ENCODE measurements at places on chromosomes 16 and 17.

DNA sequence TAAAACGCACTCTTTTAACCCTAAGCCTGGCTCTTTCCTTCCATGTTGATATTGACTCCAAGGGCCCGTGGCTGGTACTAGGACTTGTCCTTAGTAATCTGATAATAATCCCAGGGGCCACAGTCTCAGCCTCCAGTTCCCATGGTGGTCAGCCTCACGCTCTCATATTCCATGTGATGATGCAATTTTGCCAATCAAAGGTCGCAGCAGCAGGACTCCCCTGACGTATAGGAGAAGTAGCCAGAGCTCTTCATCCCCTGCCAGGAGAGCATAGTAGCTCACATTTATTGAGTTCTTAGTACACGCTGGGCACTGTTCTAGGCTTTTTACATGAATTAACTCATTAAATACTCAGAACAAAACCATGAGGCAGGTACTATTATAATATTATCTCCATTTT, 42.4 kb downstream of the CD300LF start:
- H3K4me3 ChIP-seq = no peak overlapping the region
- no peaks in the 10 kb centered on the region for H3K36me3 ChIP-seq
- H3K4me1 ChIP-seq = no peaks in the 10 kb centered on the region
- peaks cover 75% of the 10 kb centered on the region for H3K27me3 ChIP-seq
- no peak overlapping the region for H3K27ac ChIP-seq

- H3K4me3 ChIP-seq = no peak overlapping the region
- no peak for DNase-seq
- H3K36me3 ChIP-seq = no peaks in the 10 kb centered on the region
- H3K4me1 ChIP-seq = no peaks in the 10 kb centered on the region
- H3K27ac ChIP-seq = no peak overlapping the region
Observed at GRCh38 chr16:55033225-55034156, 102.8 kb downstream of the IRX5 start.

GRCh38 chr16:22355487-22355908, 18.9 kb downstream of the CDR2 start:
- H3K27me3 ChIP-seq = no peaks in the 10 kb centered on the region
- H3K4me1 ChIP-seq = peaks cover 64% of the 10 kb centered on the region
- no peak for DNase-seq

GRCh38 chr16:75471723-75472633, 7.5 kb upstream of the TMEM170A start:
- no peak overlapping the region for H3K4me3 ChIP-seq
- peaks cover 4% of the 10 kb centered on the region for H3K4me1 ChIP-seq
- no peaks in the 10 kb centered on the region for H3K36me3 ChIP-seq
- H3K27me3 ChIP-seq = no peaks in the 10 kb centered on the region
- no peak for DNase-seq

GRCh38 chr17:55584055-55584685, 72.9 kb upstream of the SMIM36 start:
- DNase-seq = no peak
- no peak overlapping the region for H3K27ac ChIP-seq
- H3K27me3 ChIP-seq = no peaks in the 10 kb centered on the region
- H3K4me3 ChIP-seq = no peak overlapping the region
- H3K4me1 ChIP-seq = peaks cover 7% of the 10 kb centered on the region

DNA sequence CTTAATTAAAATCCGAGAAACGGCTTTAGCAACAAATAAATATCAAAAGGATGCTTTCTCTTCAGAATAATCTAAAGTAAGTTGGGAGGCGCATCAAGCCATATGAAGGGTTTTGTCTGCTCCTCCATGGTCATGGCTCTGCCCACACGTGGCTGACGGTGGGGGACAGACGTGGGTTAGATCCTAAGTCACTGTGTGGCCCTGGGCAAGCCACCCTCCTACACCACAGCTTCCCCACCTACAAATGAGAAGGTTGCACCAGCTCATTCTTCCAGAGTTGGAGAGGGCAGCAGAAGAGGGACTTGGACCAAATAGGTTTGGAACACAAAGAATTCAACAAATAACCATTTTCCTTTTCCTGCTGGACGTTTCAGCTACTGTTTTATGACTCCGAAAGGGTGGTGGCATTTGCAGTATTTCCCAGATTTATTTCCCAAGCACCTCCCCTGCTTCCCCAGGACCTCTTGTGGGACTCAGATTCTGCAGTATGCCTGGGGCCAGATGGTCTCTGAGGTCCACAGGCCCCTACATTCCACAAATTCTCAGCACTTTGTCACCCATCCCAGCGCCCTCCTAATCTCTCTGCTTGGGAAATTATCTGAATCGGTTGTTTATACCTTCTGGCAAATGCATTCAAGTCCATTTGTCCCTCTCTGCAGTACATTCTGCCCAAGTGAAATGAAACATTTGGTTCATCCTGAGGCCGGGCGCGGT, 17.8 kb downstream of the LRRC75A start:
- peaks cover 2% of the 10 kb centered on the region for H3K36me3 ChIP-seq
- no peaks in the 10 kb centered on the region for H3K27me3 ChIP-seq
- H3K4me3 ChIP-seq = no peak overlapping the region
- H3K4me1 ChIP-seq = peaks cover 3% of the 10 kb centered on the region
- no peak for DNase-seq
- no peak overlapping the region for H3K27ac ChIP-seq

DNA sequence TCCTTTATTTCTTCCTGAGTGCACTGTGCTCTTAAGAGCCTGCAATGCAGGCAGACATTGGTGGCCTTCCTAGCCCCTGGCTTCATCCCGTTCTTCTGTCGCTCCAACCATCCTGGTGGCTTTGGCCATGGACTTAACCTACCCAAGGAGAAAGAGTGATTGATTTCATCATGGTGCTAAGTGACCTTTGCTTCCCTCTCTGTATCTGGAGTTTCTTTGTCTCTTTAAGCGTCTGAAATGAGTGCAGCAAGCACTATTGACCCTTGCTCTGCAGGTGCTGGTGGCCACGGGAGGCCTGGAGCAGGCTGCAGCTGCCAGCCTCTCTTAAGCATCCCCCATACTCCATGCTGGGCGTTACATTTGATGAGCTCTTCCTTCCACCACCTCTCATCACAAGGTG, 60.5 kb downstream of the RAP1GAP2 start:
- no peak for DNase-seq
- H3K36me3 ChIP-seq = no peaks in the 10 kb centered on the region
- no peak overlapping the region for H3K4me3 ChIP-seq
- H3K4me1 ChIP-seq = peaks cover 9% of the 10 kb centered on the region

DNA sequence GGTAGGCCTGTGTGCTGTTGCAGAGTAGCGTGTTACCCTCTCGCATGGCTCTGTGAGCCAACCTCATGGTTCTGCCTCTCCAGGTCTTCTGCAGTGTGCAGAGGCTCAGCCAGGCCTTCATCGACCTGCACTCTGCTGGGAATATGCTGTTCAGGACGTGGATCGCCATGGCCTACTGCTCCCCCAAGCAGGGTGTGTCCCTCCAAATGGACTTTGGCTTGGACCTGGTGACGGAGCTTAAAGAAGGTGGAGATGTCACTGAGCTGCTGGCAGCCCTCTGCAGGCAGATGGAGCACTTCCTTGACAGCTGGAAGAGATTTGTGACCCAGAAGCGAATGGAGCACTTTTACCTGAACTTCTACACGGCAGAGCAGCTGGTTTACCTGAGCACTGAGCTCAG, 75.8 kb upstream of the ENDOV start:
- no peak overlapping the region for H3K4me3 ChIP-seq
- H3K4me1 ChIP-seq = no peaks in the 10 kb centered on the region
- no peaks in the 10 kb centered on the region for H3K27me3 ChIP-seq
- H3K36me3 ChIP-seq = peaks cover 22% of the 10 kb centered on the region
- DNase-seq = no peak

- peaks cover 4% of the 10 kb centered on the region for H3K4me1 ChIP-seq
- no peak overlapping the region for H3K27ac ChIP-seq
- H3K27me3 ChIP-seq = peaks cover 4% of the 10 kb centered on the region
Observed at GRCh38 chr16:3938843-3939624, 58.5 kb upstream of the CREBBP start.

- no peak overlapping the region for H3K4me3 ChIP-seq
- DNase-seq = no peak
- no peak overlapping the region for H3K27ac ChIP-seq
- no peaks in the 10 kb centered on the region for H3K27me3 ChIP-seq
Observed at GRCh38 chr17:57587193-57587969, 157.7 kb downstream of the CCDC182 start.

DNA sequence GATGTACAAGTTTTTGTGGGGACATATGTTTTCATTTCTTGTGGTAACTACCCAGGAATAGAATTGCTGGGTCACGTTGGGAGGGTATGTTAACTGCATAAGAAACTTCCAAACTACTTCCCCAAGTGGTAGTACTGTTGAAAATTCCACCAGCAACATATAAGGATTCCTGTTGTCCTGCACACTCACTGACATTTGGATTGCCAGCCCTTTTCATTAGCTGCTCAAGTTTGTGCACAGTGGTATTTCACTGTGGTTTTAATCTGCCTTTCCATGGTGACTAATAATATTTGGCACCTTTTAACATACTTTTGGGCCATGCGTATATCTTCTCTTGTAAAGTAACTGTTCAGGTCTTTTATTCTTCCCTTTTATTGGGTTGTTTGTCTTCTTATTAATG, 103.3 kb downstream of the GNAO1 start:
- H3K36me3 ChIP-seq = no peaks in the 10 kb centered on the region
- peaks cover 15% of the 10 kb centered on the region for H3K4me1 ChIP-seq
- DNase-seq = no peak

DNA sequence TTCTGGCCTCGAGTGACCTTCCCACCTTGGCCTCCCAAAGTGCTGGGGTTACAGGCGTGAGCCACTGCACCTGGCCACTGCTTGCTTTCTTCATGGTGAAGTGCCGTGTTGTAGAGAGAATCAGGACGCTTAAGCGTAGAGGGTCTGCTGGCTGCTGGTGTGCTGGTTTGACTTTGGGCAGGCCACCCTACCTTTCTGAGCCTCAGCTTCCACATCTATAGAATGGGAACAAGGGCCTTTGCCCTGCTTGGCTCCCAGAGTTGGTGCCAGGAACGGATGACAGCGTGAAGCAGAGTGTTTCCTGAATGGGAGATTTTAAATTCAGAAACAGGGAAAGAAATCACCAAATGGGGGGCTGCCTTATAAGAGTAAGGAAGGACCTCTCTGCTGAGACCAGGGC, 60.9 kb downstream of the NKD1 start:
- H3K27me3 ChIP-seq = no peaks in the 10 kb centered on the region
- no peak for DNase-seq
- no peak overlapping the region for H3K27ac ChIP-seq

DNA sequence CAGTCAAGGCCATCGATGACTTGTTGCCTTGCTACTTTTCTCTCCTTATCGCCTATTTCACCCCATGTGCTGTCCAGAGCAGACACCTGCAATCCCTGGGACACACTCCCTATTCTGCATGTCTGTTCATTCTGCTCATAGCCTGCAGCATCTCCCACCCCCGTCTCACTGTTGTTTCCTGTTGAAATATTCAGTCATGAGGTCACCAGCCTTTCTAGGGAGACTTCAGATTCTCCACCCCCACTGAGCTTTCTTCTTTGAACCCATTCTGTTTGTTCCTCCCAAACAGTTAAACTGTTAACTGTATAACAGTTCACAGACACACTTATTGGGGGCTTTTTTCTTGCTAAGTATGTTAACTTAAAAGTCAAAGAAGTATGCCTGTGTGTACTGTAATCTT, 94.4 kb downstream of the AATF start:
- peak overlapping the region; percentile 40 for H3K27ac ChIP-seq
- no peak overlapping the region for H3K4me3 ChIP-seq
- H3K27me3 ChIP-seq = no peaks in the 10 kb centered on the region
- DNase-seq = no peak
- peaks cover 9% of the 10 kb centered on the region for H3K36me3 ChIP-seq
- H3K4me1 ChIP-seq = peaks cover 11% of the 10 kb centered on the region

- H3K4me1 ChIP-seq = peaks cover 52% of the 10 kb centered on the region
- H3K4me3 ChIP-seq = peak overlapping the region; percentile 90
- no peaks in the 10 kb centered on the region for H3K27me3 ChIP-seq
- peaks cover 17% of the 10 kb centered on the region for H3K36me3 ChIP-seq
- H3K27ac ChIP-seq = peak overlapping the region; percentile 83
- DNase-seq = peak; percentile 29
Observed at GRCh38 chr16:81445966-81446906, 1.6 kb downstream of the CMIP start.

DNA sequence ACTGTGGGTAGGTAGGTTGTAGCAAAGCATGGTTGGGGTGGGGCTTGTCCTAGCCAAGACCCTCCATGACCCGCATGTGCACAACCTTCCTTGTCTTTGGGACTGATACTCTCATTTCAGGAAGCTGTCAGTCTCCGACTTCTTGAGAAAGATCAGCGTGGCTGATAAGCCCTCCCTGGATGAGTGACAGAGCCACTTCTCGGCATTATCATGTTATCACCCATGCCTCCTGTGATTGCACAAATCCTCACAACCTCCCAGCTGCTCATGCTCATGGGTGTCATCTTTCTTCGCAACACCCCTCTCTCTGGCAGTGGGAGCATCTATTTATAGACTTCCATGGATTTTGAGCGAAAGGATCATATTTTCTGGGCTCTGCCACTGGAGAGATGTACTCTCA, 314.2 kb downstream of the FOXL1 start:
- no peak overlapping the region for H3K27ac ChIP-seq
- H3K36me3 ChIP-seq = no peaks in the 10 kb centered on the region
- no peaks in the 10 kb centered on the region for H3K4me1 ChIP-seq
- H3K4me3 ChIP-seq = no peak overlapping the region
- H3K27me3 ChIP-seq = peaks cover 16% of the 10 kb centered on the region

- no peak for DNase-seq
- H3K36me3 ChIP-seq = no peaks in the 10 kb centered on the region
- no peak overlapping the region for H3K4me3 ChIP-seq
- H3K4me1 ChIP-seq = peaks cover under 1% of the 10 kb centered on the region
Observed at GRCh38 chr16:77206533-77206932, 7.3 kb downstream of the SYCE1L start.

GRCh38 chr16:79758615-79759346, 158.2 kb upstream of the MAF start:
- H3K27ac ChIP-seq = no peak overlapping the region
- H3K4me1 ChIP-seq = no peaks in the 10 kb centered on the region
- H3K36me3 ChIP-seq = no peaks in the 10 kb centered on the region
- no peak overlapping the region for H3K4me3 ChIP-seq
- no peak for DNase-seq

GRCh38 chr16:30399435-30400186, 4.4 kb downstream of the ZNF48 start:
- H3K4me3 ChIP-seq = peak overlapping the region; percentile 85
- peaks cover 9% of the 10 kb centered on the region for H3K36me3 ChIP-seq
- no peak for DNase-seq
- no peaks in the 10 kb centered on the region for H3K27me3 ChIP-seq
- H3K27ac ChIP-seq = peak overlapping the region; percentile 90
- peaks cover 40% of the 10 kb centered on the region for H3K4me1 ChIP-seq

- H3K36me3 ChIP-seq = peaks cover 16% of the 10 kb centered on the region
- peaks cover 5% of the 10 kb centered on the region for H3K4me1 ChIP-seq
- no peak overlapping the region for H3K27ac ChIP-seq
- DNase-seq = no peak
- no peak overlapping the region for H3K4me3 ChIP-seq
Observed at GRCh38 chr16:47643323-47644000, 182.3 kb downstream of the PHKB start.
